SK-MEL-5 (cell line): ENCODE measurements at places on chromosomes 1 and 21. TPM values are rescaled to one million over a fixed set of nuclear protein-coding genes. Genes with fewer than 3 reads are reported as not detected.

DNA sequence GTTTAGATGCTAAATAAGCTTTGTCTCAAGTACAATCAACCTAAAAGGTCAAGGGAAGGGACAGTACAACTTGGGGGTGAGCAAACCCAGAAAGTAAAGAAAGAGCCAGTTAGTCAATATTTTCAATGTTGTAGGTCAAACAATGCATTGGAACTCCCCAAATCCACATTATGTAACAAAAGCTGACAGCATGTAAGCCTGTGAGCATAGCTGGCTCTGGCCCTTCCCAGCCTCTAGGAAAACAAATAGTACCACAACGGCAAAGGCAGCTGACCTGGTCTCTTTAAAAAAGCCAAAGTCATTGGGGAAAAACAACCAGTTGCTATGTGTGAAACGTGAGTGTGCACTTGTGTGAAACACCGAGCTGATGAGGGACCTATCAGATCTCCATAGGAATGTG lies 3.4 kb downstream of the CBR1 start:
- no peak for DNase-seq

DNA sequence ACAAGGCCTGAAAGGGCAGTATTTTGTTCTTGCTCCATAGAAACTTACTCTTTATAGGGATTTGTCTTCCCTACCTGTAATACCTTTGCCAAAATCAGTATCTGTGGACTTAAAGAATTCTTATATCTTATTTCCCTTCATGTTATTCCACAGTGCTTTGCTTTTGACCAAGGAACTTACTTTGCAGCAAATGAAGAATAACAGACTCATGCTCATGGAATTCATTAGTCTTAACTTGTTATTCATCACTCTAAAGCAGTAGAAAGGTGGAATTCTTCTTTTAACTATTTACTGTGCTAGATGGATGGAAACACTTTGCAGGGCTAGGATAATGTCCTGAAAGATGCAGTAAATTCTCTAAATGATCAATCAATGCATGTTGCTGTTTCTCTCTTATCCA lies 45.9 kb downstream of the DUSP10 start:
- DNase-seq, result no peak

The RUSC1 gene
- total RNA-seq, result 8.3 and 10.7 TPM in 2 replicates

GRCh38 chr1:84089867-84090266 lies 54.2 kb upstream of the PRKACB start:
- DNase-seq, result no peak

The ST6GALNAC3 gene
- 63.8 and 70.7 TPM in 2 replicates for total RNA-seq

The CD247 gene
- total RNA-seq, result 0.77 TPM in 1 of 2 replicates, not detected in the other

DNA sequence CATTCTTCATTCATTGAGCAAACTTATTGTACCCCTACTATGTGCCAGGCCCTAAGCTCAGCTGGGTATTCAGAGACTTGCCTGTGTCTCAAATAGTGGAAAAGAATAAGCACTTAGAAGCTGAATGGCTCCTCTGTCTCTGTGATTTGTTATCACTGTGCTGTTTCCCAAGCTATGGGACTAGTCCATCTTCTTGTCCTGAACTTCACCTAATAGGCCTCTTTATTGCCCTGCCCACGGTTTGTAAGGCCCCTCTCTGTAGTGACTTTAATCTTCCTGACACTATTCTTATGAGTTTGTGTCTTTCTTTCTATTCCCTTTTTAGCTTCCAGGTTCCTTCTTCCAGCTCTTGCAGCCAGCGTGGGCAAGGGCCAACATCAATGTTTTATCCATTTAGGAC lies 85.4 kb upstream of the LPGAT1 start:
- no peak for DNase-seq
